ENCODE measurements at places on chromosomes 4 and X. TPM values are rescaled to one million over a fixed set of nuclear protein-coding genes. Genes with fewer than 3 reads are reported as not detected.

The PDGFRA gene
- 133 TPM for total RNA-seq

The ADRA2C gene
- total RNA-seq, result 232 TPM

GRCh38 chr4:80201252-80202151 lies 4.2 kb downstream of the PRDM8 start:
- no peak overlapping the region for H3K27ac ChIP-seq
- DNase-seq, result no peak
- peak overlapping the region; percentile 81 for H3K4me3 ChIP-seq
- H3K36me3 ChIP-seq, result no peaks in the 10 kb centered on the region

DNA sequence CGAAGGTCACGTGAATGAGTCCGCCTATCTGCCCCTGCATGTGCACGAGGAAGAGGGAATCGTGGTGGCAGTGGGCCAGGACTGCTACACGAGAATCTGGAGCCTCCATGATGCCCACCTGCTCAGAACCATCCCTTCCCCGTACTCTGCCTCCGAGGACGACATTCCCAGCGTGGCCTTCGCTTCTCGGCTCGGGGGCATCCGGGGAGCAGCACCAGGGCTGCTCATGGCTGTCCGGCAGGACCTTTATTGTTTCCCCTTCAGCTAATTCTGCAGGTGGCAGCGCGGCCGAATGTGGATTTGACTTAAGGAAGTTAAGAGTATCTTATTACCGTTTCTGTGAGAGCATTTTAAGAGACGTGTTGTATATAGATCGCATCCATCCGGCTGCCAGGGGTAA lies 1.2 kb downstream of the DCAF4L1 start:
- no peak for DNase-seq
- H3K27me3 ChIP-seq, result no peaks in the 10 kb centered on the region
- no peak overlapping the region for H3K27ac ChIP-seq
- no peak overlapping the region for H3K4me3 ChIP-seq
- no peaks in the 10 kb centered on the region for H3K4me1 ChIP-seq
- H3K36me3 ChIP-seq, result no peaks in the 10 kb centered on the region

GRCh38 chrX:45959567-45959966 lies 585.7 kb downstream of the ZNF674 start:
- H3K27ac ChIP-seq, result no peak overlapping the region
- no peak for DNase-seq
- H3K36me3 ChIP-seq, result no peaks in the 10 kb centered on the region
- H3K27me3 ChIP-seq, result no peaks in the 10 kb centered on the region
- no peaks in the 10 kb centered on the region for H3K4me1 ChIP-seq

- H3K27ac ChIP-seq, result peak overlapping the region; percentile 83
- DNase-seq, result no peak
- peak overlapping the region; percentile 86 for H3K4me3 ChIP-seq
- peaks cover 6% of the 10 kb centered on the region for H3K4me1 ChIP-seq
- H3K27me3 ChIP-seq, result no peaks in the 10 kb centered on the region
- no peaks in the 10 kb centered on the region for H3K36me3 ChIP-seq
Observed at GRCh38 chr4:139665079-139665689, 435 bp upstream of the MGST2 start.
